ENCODE measurements at places on chromosomes 6 and 20. TPM values are rescaled to one million over a fixed set of nuclear protein-coding genes. Genes with fewer than 3 reads are reported as not detected.

DNA sequence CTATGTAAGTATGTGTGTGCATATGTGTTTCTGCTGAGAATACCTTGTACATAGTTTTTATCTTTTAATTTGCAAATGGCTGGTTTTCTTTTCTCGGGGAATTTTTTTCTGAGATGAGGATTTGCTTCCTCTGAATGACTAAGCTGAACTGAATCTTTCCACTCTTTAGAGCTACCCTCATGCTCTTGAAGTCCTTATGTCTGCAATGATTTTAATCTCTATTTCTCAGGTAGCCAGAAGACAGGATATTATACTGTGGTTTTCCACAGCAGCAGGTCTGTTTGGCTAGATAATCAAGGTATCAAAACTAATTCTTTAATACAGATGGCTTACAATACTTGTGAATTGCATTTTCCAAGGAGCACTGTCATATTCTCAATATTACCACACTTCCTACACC is 114.7 kb downstream of the PLCB1 start:
- no peaks in the 10 kb centered on the region for H3K36me3 ChIP-seq
- H3K27me3 ChIP-seq: no peaks in the 10 kb centered on the region
- no peak for DNase-seq
- peaks cover 41% of the 10 kb centered on the region for H3K4me1 ChIP-seq
- H3K4me3 ChIP-seq: no peak overlapping the region

RSPO3 gene
- 7.0 TPM for total RNA-seq

- DNase-seq: no peak
- no peak overlapping the region for H3K27ac ChIP-seq
- no peaks in the 10 kb centered on the region for H3K4me1 ChIP-seq
- H3K27me3 ChIP-seq: no peaks in the 10 kb centered on the region
- no peaks in the 10 kb centered on the region for H3K36me3 ChIP-seq
These were observed 32.1 kb downstream of the NHLRC1 start for GRCh38 chr6:18090349-18090786.

CFB gene
- total RNA-seq: 3.8 TPM

CCR6 gene
- not detected for total RNA-seq

- H3K4me1 ChIP-seq: no peaks in the 10 kb centered on the region
- H3K27ac ChIP-seq: no peak overlapping the region
- no peaks in the 10 kb centered on the region for H3K36me3 ChIP-seq
- DNase-seq: no peak
These were observed 99.5 kb upstream of the ZFP64 start for GRCh38 chr20:52291109-52291508.

DNA sequence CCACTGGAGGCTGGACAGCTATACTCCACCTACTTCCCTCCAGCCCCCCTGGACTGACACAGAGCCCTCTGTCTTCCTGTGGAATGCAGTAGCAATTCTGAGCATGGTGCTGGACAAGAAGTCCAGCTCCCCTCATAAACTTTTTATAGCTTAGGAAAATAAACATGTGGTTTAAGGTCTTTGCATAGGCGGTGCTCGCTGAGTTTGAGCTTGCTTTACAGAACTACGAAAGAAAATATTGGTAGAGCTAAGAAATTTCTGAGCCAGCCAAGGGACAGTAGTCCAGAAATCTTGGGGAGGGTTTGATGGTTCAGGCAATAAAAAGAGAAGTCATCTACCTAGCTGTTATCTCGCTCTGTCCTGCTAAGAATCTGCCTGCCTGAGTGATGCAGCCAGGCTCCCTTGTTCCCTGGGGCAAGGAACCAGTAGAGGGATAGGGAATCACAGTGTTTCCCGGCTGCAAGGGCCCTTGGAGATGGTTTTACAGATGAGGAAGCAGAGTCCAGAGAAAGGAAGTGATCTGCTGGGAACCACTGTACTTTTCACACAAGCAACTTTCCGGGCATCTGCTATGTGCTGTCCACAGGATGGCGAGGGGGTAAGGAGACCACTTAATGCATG is 343.4 kb downstream of the CDC5L start:
- H3K4me1 ChIP-seq: no peaks in the 10 kb centered on the region
- H3K27ac ChIP-seq: no peak overlapping the region
- H3K36me3 ChIP-seq: no peaks in the 10 kb centered on the region
- no peak overlapping the region for H3K4me3 ChIP-seq
- no peaks in the 10 kb centered on the region for H3K27me3 ChIP-seq

DNA sequence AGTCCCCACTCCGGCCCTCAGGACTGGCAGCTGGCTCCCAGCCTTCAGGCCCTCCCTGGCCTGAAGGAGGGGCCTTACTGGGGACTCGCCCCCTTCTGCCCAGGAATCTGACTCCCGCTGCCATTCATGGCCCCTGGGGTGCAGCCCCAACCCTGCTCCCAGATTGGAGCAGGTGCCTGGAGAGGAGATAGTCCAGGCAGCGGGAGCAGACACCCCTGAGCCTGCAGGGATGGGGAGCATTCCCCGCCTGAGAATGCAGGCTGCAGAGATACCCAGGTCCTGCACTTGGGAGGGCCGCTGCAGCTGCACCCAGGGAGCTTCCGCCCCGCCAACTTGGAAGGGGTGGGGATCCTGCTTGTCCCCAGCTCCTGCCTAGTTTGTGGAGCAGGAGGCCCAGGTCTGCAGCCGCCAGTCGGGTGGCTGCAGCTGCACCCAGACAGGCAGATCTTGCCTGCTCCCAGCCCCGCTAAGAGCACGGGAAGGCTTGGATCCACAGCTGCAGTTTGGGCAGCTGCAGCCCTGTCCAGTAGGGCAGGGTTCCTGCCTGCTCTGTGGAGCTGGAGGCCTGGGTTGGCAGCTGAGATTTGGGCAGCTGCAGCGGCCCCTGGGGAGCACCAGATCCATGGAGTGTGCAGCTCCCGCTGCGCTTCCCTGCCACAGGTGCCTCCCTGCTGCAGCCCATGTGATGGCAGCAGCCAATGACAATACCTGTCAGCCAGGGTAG is 5.2 kb downstream of the GTSF1L start:
- no peaks in the 10 kb centered on the region for H3K36me3 ChIP-seq
- no peak overlapping the region for H3K27ac ChIP-seq
- no peaks in the 10 kb centered on the region for H3K27me3 ChIP-seq
- H3K4me3 ChIP-seq: no peak overlapping the region
- H3K4me1 ChIP-seq: no peaks in the 10 kb centered on the region
- DNase-seq: no peak

DNA sequence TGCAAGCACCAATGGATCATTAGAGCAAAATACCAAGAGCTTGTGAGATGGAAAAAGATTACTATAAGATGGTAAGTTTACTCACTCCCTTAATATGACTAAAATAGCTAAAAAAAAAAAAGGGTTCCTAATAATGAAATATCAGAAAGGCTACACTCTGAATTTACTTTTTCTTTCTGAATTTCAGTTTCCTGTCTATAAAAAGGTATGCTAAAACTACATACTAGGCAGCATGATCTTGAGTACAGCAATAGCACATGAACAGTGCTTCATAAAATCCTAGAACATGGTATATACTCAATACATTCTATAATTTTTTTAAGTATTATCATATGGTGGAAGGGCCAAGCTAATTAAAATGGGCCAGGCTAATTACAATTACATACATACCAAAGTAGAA is 24.0 kb upstream of the FAM135A start:
- no peak for DNase-seq
- no peak overlapping the region for H3K27ac ChIP-seq
- H3K27me3 ChIP-seq: no peaks in the 10 kb centered on the region
- H3K4me1 ChIP-seq: no peaks in the 10 kb centered on the region
- no peaks in the 10 kb centered on the region for H3K36me3 ChIP-seq

DNA sequence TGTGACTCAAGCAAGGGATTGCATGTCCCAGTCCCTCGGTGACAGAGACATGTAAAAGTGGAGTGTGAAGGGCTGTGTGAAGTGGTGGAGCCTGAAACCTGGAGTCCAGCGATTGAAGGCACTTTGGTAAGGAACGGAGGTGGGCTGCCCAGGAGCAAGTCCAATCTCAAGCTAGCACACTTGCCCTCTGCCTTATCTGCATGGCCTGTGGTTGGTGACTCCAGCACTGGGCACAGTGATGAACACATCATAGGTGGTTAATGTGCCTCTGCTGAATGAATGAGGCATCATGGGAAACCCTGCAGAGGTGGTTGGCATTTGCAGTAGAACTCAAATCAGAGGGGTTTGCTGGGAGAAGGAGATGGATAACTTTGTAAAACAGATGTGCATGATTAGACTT is 14.9 kb upstream of the ULBP3 start:
- H3K27ac ChIP-seq: no peak overlapping the region
- H3K36me3 ChIP-seq: no peaks in the 10 kb centered on the region
- H3K27me3 ChIP-seq: no peaks in the 10 kb centered on the region
- H3K4me3 ChIP-seq: no peak overlapping the region
- no peak for DNase-seq
- no peaks in the 10 kb centered on the region for H3K4me1 ChIP-seq

DNA sequence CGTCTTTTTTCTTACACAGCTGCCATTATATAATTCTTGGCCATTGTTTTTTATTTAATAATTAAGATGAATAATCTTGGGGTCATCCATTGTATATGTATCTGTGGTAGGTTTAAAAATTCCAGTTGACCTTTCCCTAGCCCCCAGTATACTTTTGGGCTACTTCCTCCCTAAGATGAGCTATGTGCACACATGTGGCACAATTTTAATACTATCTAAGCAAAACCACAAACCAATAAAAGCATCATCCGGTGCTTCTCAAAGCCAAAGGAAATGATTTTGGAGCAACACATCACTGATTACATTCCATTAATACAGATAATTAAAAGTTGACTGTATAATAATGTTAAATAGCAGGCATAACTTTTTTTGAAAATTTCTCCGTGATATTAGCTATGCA is 161.2 kb downstream of the ATXN1 start:
- H3K36me3 ChIP-seq: no peaks in the 10 kb centered on the region
- no peak for DNase-seq
- no peak overlapping the region for H3K4me3 ChIP-seq

BMP6 gene
- 2.1 TPM for total RNA-seq

SLC22A2 gene
- total RNA-seq: not detected

DNA sequence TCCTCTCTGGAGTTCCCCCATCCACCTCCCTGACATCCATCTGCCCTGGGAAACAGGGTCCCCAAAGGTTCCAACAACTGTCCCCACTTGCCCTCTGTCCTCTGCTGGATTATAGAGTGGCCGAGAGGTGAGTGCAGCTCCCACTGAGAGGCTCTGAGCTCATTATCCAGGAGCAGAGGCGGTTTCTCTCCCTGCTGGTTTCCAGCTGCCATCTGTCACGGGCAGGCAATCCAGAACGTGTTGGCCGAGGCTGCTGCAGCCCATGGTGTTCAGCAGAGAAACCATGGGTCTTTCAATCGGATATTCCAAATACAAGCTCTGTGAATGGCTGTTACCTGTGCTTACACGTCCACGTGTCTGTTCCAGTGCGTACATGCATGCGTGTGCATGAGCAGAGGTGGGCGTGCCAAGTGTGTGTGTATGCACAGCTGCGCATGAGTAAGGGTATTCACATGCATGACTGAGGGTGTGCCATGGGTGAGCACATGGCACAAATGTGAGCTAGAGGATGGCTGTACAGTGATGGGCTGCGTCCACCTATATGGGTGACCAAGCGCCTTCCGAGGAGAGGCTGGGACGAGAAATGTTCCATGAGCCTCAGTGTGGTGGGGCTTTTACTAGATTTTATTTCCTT is 183.7 kb upstream of the PMEPA1 start:
- no peaks in the 10 kb centered on the region for H3K36me3 ChIP-seq
- H3K4me3 ChIP-seq: no peak overlapping the region
- no peaks in the 10 kb centered on the region for H3K27me3 ChIP-seq
- DNase-seq: no peak

DNA sequence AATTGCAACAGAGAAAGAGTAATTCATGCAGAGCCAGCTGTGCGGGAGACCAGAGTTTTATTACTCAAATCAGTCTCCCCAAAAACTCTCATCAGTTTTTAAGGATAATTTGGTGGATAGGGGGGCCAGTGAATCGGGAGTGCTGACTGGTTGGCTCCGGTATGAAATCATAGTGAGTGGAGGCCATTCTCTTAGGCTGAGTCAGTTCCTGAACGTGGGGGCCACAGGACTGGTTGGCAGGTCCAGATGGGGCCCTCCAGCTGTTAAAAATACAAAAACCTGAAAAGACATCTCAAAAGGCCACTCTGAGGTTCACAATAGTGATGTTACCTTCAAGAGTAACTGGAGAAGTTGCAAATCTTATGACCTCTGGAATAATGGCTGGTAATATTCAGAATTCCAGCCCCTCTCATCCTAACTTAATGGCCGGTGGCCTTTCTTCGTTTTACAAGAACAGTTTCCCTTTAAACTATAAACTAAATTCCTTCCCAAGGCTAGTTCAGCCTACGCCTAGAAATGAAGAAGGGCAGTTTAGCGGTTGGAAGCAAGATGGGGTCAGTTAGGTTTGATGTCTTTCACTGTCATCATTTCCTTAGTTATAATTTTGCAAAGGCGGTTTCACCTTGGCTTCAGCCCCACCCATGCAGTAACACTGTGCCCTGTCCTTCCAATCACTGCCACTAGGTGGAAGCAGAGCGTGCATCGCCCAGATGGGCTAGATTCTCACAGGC is 6.8 kb upstream of the MICA start:
- no peak overlapping the region for H3K27ac ChIP-seq
- no peaks in the 10 kb centered on the region for H3K36me3 ChIP-seq
- H3K4me3 ChIP-seq: no peak overlapping the region
- H3K27me3 ChIP-seq: no peaks in the 10 kb centered on the region

- no peak overlapping the region for H3K27ac ChIP-seq
- H3K27me3 ChIP-seq: no peaks in the 10 kb centered on the region
- H3K4me3 ChIP-seq: no peak overlapping the region
- DNase-seq: no peak
- no peaks in the 10 kb centered on the region for H3K36me3 ChIP-seq
These were observed 43.2 kb upstream of the NOTCH4 start for GRCh38 chr6:32267035-32267434.

DNA sequence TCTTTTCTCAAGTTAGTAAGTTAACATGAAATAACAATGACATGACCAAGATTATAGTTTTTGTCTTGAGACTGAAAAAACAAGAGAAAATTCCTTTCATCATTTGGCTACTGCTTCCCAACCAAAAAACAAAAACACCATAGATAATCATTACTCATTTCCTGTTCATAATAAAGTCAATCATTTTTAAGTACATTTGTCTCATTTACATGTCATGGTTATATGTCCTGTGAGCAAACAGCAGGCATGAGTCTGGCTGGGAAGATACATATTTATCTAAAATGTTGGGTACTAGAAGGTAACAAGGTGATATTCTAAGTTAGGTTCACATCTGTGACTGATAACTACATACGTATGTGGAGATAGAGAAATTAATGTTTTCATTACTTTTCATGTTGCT is 180.5 kb downstream of the ISM1 start:
- H3K27ac ChIP-seq: no peak overlapping the region
- DNase-seq: no peak
- H3K36me3 ChIP-seq: no peaks in the 10 kb centered on the region
- no peaks in the 10 kb centered on the region for H3K4me1 ChIP-seq
- no peaks in the 10 kb centered on the region for H3K27me3 ChIP-seq

GRCh38 chr20:9945408-9945807 is 89.4 kb upstream of the ANKEF1 start:
- H3K4me3 ChIP-seq: no peak overlapping the region
- no peak for DNase-seq
- no peak overlapping the region for H3K27ac ChIP-seq
- H3K27me3 ChIP-seq: no peaks in the 10 kb centered on the region

GRCh38 chr20:31670371-31671228 is 32.9 kb downstream of the COX4I2 start:
- H3K4me1 ChIP-seq: peaks cover 95% of the 10 kb centered on the region
- peak; percentile 91 for DNase-seq
- H3K27me3 ChIP-seq: no peaks in the 10 kb centered on the region
- no peaks in the 10 kb centered on the region for H3K36me3 ChIP-seq
- H3K4me3 ChIP-seq: peak overlapping the region; percentile 16
- H3K27ac ChIP-seq: peak overlapping the region; percentile 92

- H3K4me1 ChIP-seq: no peaks in the 10 kb centered on the region
- H3K27me3 ChIP-seq: no peaks in the 10 kb centered on the region
- H3K36me3 ChIP-seq: no peaks in the 10 kb centered on the region
- H3K4me3 ChIP-seq: no peak overlapping the region
These were observed 20.6 kb downstream of the VIP start for GRCh38 chr6:152771061-152771687.

All from gastrocnemius medialis (tissue), 4 donors.